Natural killer cell (primary cell): ENCODE measurements at places on chromosomes 6 and 20.

DNA sequence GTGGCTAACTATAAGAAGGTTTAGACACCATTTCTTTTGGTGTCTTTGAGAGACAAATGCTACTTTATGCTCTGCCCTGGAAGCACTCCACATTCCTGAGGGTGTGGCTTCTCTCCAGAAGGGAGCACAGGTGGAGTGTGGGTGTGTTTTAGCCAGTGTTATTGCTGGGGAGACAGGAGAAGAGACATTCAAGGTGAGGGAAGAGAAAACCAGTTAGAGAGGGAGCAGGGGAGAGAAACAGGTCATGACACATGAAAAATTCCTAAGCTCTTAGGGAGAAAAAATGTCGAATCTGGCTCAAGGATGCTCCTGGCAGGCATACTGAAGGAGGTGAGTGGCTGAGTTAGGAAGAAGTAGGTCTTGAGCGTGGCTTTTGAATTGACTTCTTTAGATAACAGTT, 292.8 kb downstream of the CLIC5 start:
- no peak for DNase-seq

DNA sequence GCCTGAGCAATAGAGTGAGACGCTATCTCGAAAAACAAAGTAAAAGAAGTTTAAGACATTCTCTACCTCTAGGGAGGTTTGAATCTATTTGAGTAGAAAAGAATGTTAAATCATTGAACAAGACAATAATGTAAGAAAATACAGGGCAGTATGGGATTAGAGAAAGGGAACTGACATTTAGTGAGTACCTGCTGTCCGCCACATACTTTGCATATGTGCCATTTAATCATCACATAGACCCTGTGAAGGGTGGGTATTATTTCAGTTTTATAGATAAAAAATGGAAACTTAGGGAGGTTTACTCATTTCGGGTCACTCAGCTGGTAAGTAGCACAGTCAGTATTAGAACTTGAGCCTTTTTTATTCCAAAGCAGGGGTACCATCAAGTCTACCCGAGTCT, 31.4 kb downstream of the STK4 start:
- DNase-seq, result no peak

DNA sequence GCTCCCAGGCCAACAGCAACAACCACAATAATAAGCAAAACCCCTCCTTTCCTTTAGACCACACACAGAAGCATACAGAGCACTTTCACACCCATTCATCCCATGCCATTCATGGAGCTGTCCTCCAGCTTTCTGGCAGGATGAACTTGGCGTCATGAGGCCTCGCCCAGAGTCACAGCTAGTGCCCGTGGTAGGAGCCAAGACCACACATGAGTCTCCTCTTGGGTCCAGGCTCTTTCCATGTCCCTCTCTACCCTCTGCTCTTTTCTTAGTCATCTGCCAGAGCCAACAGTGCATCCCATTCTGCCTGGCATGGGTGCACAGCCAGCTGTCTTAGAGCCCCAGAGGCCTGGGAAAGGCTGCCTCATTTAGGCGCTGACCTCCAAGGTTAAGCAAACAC, 1.8 kb upstream of the TGM3 start:
- no peak for DNase-seq

DNA sequence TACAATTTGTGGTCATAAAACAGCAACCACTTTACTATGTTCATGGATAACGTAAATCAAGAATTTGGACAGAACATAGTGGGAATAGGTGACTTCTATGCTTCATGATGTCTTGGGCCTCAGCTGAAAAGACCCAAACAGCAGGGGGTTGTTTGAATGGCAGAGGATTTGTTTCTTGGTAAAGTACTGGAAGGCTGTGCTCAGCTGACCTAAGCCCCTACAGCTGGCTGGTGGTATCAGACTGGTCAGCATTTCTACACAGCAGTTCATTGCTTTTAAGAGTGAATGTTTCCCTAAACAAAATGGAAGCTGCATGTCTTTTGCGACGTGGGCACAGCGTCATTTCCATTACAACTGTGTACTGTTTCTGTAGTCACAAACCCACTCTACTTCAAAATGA, 148.5 kb upstream of the DEFB112 start:
- no peak for DNase-seq

DNA sequence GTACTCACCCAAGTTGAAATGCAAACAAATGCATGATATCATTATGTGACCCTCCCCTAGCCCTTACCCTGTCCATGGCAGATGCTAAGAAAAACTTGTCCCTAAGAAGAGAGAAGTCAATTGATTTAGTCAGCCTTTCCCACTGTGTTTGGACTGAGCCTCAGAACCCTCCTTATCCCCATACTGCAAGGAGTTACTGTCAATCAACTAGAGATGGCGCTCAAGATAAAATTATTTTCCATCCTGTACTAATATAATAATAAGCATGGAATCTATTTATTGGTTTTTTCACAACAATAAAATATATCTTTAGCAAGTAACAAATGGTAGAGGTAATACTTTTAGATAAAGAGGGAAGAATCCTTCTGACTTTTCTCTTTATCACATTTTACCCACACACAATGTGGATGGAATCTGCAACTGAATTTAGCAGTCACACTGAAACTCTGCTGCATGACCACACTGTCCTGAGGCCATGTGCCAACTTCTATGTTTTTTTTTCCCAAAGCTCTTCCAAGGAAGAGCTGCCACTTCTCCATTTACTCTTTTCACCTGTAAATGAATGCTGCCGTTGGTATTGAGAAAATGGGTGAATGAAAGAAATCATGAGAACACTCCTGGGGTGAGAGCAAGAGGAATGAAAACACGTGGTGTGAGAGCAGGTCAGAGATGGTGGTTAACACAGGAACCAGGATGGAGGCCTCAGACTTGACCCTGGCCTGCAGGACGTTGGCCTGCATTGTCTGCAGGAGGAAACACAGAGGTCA, 10.5 kb downstream of the NT5E start:
- no peak for DNase-seq
